ENCODE measurements at places on chromosomes 6 and 20.

DNA sequence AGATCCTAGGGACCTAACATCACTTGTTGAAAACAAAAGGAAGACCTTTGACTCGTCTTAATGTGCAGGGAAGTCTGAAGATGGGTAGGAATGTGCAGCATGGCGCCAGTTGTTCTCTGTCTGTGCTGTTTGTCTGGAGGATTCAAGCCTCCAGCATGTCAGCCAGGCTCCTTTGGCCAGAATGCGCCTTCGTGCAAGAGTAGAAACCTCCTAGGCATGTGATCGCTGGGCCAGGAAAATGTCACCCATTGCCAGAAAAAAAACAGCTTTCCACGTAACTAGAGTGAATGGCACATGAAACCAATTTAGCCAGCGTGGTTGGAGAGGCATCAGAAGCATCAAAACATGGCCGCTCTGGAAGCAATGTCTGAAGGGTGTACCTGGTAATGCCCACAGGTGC lies 132.7 kb downstream of the EDN1 start:
- no peak for DNase-seq

- DNase-seq = no peak
Measured at GRCh38 chr6:43532201-43532600, 15.3 kb downstream of the POLR1C start.

DNA sequence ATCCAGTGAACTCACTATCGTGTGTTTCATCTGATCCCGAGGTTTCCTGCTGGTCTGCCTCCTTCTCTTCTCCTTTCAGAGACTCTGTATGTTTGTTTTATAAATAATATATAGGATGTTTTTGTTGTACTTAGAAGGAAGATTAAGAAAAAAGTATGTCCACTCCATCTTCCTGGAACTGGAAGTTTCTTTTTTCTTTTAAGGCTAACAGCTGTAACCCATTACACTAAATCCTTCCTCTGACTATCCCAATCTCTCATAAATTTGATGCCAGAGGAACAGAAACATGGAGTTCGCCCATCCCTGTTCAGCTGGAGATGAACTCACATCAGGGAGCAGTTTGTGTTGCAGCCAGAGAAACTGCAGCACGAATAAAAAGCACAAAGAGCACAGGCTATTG lies 20.7 kb downstream of the RIPK1 start:
- peak; percentile 79 for DNase-seq

GRCh38 chr20:57381596-57382503 lies 9.3 kb upstream of the RBM38 start:
- peak; percentile 60 for DNase-seq

- DNase-seq = no peak
Measured at GRCh38 chr6:75842191-75842590, 93.2 kb downstream of the MYO6 start.

- no peak for DNase-seq
Measured at GRCh38 chr20:52064931-52065330, 126.6 kb downstream of the ZFP64 start.

- no peak for DNase-seq
Measured at GRCh38 chr20:19991854-19992253, 25.3 kb upstream of the NAA20 start.

DNA sequence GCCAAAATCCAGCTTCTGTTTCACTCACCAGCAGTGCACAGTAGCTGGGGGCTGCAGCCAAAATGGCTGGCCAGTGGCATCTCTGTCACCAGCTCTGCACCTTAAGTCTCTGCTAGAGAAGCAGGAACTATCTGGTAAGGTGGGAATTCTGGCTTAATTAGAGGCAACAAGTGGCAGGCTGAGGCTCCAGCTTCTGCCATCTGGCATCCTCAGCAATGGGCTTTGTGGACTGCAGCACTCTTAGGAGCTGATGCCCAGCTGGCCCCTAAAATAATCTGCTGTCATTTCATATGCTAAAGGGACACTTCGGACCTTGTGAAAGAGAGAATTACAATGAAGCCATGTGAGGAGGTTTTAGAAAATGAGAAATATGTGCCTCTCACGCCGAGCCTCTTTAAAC lies 4.6 kb upstream of the CLDN20 start:
- no peak for DNase-seq

Data from muscle of back (tissue), 13 donors.